ENCODE measurements at places on chromosomes 13 and 19.

DNA sequence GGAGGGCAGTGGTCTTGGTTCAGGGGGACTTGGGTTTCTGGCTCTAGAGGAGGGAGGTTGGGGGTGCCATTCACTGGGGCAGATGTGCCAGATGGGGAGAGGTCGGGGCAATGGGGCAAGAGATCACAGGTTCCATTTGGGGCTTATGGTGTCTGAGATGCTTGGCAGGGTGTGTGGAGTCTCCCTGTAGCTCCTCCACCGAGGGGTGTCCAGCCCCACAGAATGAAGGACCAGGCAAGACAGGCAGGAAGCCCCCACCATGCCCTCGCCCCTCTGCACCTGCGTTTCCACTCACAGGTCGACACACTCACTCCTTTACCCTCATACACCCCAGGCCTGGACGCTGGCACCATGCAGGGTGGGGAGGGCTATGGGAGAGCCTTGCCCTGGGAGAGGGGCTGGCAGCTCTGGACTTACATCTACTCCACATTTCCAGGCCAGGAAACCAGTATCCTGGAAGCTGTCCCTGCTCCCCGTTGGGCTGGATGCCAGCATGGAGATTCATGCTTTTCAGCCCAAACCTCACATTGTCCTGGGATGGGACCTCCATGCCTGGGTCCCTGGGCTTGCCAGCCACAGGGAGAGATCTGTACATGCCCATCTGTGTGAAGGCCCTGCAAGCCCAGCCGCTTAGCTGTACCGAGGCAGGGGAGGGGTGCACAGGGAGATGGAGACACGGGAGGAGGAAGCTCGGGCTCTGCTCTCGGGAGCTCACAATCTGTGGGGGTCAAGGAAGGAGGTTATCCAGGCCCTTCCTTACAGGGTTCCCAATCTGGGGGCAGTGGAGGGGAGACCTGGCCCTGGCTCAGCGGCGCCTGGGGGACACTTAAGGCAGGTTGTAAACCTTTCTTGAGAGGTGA, 77.1 kb downstream of the CHST8 start:
- DNase-seq, result no peak

DNA sequence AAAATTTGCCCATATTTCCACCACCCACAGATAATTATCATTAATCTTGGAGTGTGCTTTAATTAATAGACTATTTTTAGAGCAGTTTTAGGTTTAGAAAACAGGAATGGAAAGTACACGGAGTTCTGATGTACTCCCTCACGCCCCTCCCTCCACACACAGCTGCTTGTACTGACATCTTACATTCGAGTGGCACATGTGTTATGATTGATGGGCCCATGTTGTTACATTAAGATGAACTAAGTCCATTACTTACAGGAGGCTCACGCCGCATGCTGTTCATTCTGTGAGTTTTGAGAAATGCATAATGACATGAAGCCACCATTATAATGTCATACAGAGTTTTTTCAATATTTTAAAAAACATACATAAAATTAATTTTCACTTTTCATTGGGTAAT, 1.2 kb upstream of the SPATA13 start:
- DNase-seq, result no peak

- no peak for DNase-seq
These were observed 22.8 kb downstream of the WTIP start for GRCh38 chr19:34504273-34504808.

GRCh38 chr13:38733146-38733545, 46.3 kb downstream of the FREM2 start:
- no peak for DNase-seq
